ENCODE measurements at places on chromosomes 16 and 17. TPM values are rescaled to one million over a fixed set of nuclear protein-coding genes. Genes with fewer than 3 reads are reported as not detected.

Gene SGCA
- total RNA-seq, result not detected

Gene MAP3K14
- total RNA-seq, result 65.9 TPM

Gene OTOA
- 0.25 TPM for total RNA-seq

Gene RGS11
- not detected for total RNA-seq

Gene FAM20A
- total RNA-seq, result not detected

Gene CRYM
- total RNA-seq, result not detected

Gene KRTAP4-1
- total RNA-seq, result not detected

Gene TVP23C
- total RNA-seq, result 26.9 TPM

Gene SDR42E2
- total RNA-seq, result 0.22 TPM

Gene TPSG1
- not detected for total RNA-seq

Gene ATAD5
- 42.7 TPM for total RNA-seq

Gene TCAP
- total RNA-seq, result 2.5 TPM

Gene TSPAN10
- not detected for total RNA-seq

Gene KRTAP1-1
- total RNA-seq, result not detected

Gene TPSD1
- total RNA-seq, result not detected

Gene ZG16
- total RNA-seq, result not detected

Gene ITGAE
- 97.8 TPM for total RNA-seq

Gene TMEM92
- total RNA-seq, result not detected

Gene CYB5D1
- total RNA-seq, result 11.3 TPM

Gene PIMREG
- 3.9 TPM for total RNA-seq

Gene SCNN1G
- not detected for total RNA-seq

Gene CCL22
- not detected for total RNA-seq

Gene MARCHF10
- not detected for total RNA-seq

Gene P3H4
- 1.8 TPM for total RNA-seq

Gene UMOD
- not detected for total RNA-seq

Gene ETV4
- total RNA-seq, result 1.4 TPM

Gene HOXB8
- total RNA-seq, result not detected

Gene ABCC12
- total RNA-seq, result not detected

Gene TP53TG3B
- not detected for total RNA-seq

Gene KRT38
- not detected for total RNA-seq

Gene ENPP7
- total RNA-seq, result not detected

Gene KRT27
- total RNA-seq, result not detected

Gene SERPINF2
- 0.24 TPM for total RNA-seq

Gene SCGB1C2
- not detected for total RNA-seq

Gene TMIGD1
- total RNA-seq, result not detected

Measured in natural killer cell treated with Interleukin-12 subunit alpha and Interleukin-12 subunit beta and Interleukin-15 and Interleukin-18, amount 100 ng/mL, for 72 hours (primary cell).